EL (cell line): ENCODE measurements at places on chromosomes 5 and 9.

- no peak for DNase-seq
Observed at GRCh38 chr5:154479160-154479943, 1.3 kb upstream of the HAND1 start.

- no peak for DNase-seq
Observed at GRCh38 chr9:114827641-114828302, 21.9 kb upstream of the TNFSF15 start.

- DNase-seq, result no peak
Observed at GRCh38 chr5:115840873-115841272, 492 bp downstream of the ATG12 start.

- DNase-seq, result no peak
Observed at GRCh38 chr5:100004969-100005368, 530.2 kb upstream of the FAM174A start.

DNA sequence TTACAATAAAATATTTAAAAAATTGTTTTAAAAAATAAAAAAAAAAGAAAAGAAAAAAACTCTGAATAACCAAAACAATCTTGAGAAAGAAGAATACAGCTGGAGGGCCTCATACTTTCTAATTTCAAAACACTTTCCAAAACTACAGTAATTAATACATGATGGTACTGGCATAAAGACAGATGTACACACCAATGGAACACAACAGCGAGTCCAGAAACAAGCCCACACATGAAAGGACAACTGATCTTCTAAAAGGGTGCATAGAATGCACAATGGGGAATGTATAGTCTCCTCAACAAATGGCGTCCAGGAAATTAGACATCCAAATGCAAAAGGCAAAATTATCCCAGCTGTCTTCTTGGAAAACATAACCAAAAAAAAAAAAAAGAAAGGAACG lies 99.6 kb downstream of the LURAP1L start:
- no peak for DNase-seq

GRCh38 chr9:8553444-8553843 lies 753.9 kb upstream of the DMAC1 start:
- DNase-seq, result no peak

GRCh38 chr5:149628221-149628620 lies 46.9 kb downstream of the ARHGEF37 start:
- DNase-seq, result no peak

- no peak for DNase-seq
Observed at GRCh38 chr5:170651604-170652277, 131.8 kb upstream of the GABRP start.

DNA sequence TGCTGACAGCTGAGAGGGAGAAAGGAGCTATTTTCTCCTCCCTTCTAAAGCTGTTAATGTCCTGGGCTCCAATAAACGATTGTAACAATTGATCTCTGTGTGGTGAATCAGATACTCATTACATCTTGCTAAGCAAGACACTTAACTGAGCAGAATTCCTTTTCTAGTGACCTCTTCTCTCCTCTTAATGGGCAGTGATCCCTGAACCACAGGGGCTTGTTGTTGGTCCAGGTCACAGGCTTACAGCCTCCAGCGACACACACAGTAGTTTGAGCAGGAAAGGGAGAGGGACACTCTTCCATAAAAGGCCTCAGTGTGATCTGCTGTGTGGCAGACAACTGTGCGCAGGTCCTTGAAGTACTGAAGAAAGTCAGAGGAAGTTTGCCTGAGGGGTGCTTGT lies 58.5 kb upstream of the MYO10 start:
- DNase-seq, result peak; percentile 41

DNA sequence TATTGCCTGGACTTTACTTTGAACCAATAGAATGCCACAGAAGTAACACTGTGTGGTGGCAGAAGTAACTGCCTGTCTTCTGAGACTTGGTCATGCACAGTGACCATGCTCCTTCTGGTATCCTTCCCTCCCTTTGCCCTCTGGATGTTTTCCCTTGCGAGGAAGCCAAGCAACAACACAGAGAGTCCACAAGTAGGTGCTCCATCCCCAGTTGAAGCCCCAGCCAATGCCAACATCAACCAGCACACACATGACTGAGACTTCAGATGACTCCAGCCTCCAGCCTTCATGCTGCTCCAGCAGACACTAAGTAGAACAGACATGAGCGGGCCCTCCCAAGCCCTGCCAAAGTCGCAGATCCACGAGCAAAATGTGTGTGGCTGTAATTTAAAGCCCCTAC lies 129.6 kb downstream of the EPB41L4A start:
- no peak for DNase-seq

DNA sequence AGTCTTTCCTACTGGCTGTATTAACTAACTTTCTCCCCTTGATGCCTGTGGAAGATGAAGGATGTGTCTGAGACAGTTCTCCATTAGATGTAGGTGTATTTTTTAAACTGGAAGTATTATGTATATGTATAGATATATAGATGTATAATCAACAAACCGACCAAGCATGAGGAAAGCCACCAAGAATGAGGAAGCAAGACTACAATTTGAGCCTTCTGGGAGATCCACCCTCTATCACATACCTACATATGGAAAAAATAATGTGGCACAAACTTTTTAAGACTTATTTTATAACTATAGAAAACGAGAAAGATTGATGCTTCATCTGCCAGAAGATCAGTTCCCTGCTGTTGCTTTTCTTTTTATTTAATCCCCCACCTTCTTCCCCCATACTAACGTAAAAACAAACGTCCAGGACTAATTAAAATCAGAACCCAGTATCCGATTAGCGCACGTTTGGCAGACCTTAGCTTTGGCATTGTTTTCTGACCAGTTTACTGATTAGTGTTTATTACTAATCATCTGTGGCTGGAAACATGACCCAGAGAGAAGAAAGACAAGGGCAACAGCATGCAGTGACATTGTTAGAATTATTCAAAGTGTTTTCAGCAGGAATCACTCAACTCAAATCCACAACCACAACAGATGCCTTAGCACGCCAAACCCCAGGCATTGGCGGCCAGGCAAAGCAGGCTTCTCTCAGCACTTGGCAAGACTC lies 490.2 kb downstream of the EBF1 start:
- DNase-seq, result peak; percentile 74

DNA sequence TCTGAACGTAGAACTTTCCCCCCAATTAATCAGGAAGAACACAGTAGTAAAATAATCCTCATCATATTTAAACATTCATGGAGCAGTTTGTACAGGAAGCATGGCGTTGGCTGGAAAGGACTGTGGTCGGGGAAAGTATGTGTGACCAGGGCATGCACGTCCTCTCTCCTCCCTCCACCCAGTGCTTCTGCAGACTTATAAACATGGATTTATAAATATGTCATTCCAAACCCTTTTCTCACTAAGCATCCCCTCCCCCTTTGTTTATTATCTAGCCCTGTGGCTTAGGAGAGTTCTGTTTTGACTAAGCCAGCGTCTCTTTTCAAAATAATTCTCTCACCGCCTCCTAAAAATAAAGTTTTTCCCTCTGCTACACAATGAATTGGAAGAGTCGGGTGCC lies 70.4 kb upstream of the DAP start:
- peak; percentile 89 for DNase-seq

GRCh38 chr9:137070201-137070905 lies at the start of gene SAPCD2:
Gene SAPCD2, minus strand, starts transcription at chr9:137070557. Its CDS starts 97 bp downstream, at chr9:137070460.
- peak; percentile 92 for DNase-seq

- DNase-seq, result no peak
Observed at GRCh38 chr5:14913096-14913495, 41.5 kb upstream of the ANKH start.

DNA sequence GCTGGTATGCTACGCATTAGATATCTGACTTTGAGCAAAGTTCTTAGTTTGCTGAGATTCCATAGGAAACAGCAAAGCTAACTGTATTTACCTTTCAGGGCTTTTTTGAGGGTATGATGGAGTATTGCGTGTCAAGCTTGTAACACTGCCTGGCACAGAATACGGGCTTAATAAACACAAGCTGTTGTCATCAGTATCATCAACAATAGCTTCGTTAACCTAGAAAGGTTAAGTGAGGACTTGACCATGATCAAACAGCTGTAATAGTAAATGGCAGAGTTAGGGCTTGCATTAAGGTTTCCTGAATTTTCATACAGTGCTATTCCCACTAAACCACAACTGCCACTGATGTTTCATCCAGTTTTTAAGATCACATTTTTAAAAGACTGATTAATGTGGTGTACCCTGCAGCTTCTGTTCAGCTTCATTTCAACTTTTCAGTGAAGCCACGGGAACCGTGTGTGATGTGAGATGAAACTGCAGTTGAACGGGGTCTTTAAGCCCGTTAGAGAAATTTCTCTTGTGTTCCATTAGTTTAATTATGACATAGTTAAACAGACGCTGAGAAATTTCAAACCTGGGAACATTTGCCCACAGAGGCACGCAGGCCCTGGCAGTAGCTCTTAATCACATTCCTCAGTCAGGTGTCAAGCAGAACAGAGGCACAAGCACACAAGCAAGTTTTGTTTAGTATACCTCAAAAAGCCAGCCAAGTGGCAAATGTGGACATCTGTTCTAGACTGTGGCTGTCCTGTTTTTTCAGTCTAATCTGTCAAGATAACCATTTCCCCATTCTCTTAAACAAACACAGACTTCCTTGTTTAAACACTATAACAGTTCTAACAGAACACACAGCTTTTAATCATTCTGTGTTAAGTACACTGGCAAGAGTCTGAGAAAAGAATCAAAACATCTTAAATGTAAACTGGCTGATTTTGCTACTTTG lies 147.1 kb downstream of the ZNF608 start:
- DNase-seq, result peak; percentile 23

GRCh38 chr5:7541898-7542297 lies 146.0 kb downstream of the ADCY2 start:
- DNase-seq, result no peak
